ENCODE measurements at places on chromosomes 6 and 20.

DNA sequence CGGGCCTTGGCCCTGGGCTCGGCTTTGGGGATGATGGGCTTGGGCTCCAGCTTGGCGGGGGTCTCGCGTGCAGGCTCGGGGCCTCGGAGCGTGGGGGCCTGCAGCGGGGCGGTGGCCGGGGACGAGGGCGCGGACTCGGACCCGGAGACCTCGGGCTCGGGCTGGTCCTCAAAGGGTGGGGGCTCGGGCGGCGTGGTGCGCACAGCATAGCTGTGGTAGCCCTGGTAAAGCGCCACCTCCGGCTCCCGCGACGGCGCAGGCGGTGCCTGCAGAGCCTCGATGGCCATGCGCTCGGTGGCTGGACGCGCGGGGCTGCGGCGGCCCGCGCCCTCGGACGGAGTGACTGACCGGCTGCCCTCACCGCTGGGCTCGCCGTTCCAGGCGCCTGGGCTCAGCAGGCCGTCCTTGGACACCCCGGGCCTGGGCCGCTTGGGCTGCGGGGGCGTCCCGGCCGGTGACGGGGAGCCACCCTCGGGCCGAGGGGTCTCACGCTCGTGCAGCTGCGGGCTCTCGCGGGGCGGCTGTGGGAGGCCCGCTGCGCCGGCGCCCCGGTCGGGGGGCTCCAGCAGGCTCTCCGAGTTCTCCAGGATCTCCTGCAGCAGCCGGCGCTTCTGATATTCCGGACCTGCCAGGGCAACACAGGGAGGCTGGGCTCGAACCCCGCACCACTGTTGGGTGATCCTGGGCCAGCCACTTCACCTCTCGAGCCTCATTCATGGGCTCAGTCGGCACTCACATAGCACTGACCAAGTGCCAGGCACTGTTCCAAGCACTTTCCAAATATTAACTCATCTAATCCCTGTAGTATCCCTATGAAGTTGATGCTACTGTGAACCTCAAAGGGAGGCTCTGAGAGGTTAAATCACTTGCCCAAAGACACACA lies 71.0 kb downstream of the JPH2 start:
- DNase-seq: no peak

DNA sequence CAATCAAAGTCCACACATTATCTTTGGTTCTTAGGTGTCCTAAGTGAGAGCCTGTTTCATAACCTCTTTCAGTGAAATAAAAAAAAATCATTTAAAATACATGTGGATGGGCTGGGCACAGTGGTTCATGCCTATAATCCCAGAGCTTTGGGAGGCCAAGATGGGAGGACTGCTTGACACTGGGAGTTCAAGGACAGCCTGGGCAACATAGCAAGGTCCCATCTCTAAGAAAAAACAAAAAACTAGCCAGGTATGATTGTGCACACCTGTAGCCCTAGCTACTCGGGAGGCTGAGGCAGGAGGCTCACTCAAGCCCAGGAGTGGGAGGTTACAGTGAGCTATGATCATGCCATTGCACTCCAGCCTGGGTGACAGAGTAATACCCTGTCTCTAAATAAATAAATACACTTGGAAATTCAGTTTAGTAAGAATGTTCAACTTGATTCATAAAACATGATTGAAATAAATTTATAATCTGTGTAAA lies 3.6 kb downstream of the MPC1 start:
- no peak for DNase-seq

GRCh38 chr6:151001387-151002056 lies 136.0 kb downstream of the MTHFD1L start:
- DNase-seq: no peak

GRCh38 chr20:4898282-4899244 lies 102.7 kb downstream of the SLC23A2 start:
- no peak for DNase-seq

DNA sequence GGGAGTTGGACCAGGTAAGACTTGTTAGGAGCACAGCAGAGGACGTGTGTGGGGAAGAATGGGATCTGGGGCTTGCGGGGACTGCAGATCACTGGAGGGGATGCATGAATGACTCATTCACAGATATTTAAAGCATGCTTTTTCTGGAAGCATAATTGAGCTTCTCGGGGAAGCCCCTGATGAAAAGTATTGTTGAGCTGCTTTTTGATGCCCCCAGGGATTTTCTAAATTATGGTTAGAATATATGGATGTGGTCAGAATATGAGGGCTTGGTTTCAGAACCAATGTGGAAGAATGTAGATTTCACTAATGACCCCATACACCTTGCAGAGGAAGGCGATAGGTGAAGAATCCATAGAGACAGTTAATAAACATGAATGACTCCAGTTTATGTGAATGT lies 36.1 kb downstream of the GMPR start:
- DNase-seq: no peak

DNA sequence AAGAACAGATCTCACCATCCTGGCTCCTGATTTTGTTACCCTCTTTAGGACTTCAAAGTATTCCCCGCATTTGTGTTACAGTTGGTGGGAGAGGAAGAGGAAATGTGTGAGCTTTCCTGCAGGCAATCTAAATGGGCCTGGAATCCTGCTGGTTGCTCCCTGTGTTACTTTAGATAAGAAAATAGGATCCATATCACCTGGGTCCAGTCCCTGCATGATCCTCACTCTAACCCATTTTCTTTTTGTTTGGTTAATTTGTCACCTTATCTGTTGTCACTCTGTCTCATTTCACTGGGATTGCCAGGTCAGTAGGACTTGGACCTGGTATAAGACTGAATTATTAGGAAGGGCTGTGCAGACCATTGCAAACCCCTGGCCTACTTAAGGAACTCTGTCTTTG lies 175.9 kb upstream of the GJE1 start:
- no peak for DNase-seq

GRCh38 chr6:38648629-38649028 lies 8.9 kb upstream of the BTBD9 start:
- DNase-seq: no peak

- no peak for DNase-seq
Observed at GRCh38 chr20:24755411-24755922, 193.6 kb upstream of the CST7 start.

GRCh38 chr20:11738852-11739251 lies 178.8 kb upstream of the BTBD3 start:
- no peak for DNase-seq

GRCh38 chr6:166203641-166204222 lies 36.1 kb upstream of the TBXT start:
- no peak for DNase-seq

- DNase-seq: no peak
Observed at GRCh38 chr6:33885132-33886057, 81.6 kb upstream of the MLN start.

DNA sequence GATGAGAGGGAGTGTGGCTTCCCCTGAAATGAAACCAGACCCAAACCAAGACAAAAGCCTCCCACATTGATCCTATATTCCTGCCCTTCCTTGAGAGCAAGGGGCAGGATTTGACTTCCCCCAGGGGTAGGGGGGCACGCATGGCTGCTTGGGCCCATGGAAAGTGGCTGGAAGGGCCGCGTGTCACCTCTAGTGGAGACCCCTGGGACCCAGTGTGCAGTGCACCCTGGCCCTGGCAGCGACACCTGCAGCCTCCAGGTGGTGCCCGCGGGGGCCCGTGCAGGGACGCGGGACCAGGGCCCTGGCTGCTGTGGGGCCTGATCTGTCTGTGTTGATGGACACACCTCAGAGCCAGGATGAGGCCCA lies 18.0 kb upstream of the SLCO4A1 start:
- DNase-seq: no peak

GRCh38 chr6:135115834-135116233 lies 61.2 kb upstream of the HBS1L start:
- DNase-seq: no peak

DNA sequence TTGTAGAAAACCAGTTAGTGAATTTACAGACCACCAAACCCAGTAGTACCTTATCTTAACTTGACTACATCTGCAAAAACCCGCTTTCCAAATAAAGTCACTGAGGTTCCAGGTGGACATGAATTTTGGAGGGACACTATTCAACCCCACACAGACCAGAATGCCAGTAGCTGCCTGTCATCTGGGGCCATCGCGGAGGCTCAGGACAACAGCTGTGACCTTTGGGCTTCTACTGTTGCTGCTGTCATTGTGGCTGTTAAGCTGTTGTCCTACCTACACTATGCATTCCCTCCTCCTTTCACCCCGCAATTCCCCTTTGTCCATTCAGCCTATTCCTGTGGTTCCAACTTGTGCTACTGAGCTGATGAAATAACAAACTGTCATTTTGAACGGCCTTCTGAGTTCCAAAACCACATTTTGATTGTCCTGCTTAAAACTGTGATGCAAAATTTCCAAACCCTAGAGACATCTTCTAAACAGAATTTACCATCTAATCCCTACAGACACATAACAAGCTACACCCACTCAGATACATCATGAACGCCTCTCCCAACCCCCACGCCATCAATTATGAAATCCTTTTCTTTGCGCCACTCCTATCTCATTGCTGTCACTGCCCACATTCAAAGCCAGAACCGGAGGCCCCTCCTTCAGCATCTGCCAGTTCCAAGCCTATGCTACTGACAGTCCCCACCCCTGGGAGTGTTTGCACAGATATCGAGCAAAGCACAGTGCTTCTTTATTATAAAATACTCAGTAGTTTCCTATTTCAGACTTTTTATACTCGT lies 125.0 kb downstream of the C6orf118 start:
- DNase-seq: no peak

DNA sequence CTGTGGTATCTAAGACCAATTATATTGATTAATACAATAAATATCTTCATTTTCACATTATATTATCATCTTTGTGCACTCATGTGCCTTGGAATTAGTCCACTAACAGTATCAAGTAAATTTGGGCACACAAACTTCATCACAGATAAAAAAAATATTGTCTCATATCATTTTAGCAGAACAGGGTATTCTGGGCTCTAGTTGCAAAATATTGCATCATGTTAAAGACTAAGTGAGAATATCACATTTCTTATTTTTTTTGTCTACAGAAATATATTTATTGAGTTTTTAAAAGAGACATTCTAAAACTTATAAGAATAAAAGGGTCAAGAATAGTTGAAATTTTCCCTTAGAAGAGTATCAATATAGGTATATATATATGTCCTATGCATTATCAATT lies 754.1 kb upstream of the MAN1A1 start:
- DNase-seq: no peak

DNA sequence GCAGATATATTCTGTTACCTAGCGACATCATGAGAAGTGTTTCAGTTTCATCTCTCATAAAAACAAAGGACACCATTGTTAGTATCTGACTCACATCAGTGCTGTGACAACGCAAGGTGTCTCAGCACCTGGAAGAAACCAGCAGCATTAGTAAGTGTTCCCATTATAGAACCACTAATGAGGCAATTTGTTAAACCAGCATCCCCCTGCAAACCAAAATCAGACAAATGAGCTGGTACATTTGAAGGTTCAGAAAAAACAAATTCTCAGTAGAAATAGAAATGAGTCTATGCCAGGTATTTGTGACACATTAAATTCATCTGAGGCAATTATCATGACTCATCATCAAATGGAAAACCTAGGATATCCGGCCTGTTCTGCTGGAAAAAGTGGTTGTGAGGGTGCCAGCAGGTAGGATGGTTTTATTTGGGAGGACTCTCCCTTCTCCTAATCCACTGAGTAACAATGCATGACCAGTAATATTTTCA lies 151.7 kb downstream of the TMEM200A start:
- no peak for DNase-seq

GRCh38 chr6:55153284-55153683 lies 21.0 kb upstream of the HCRTR2 start:
- no peak for DNase-seq

GRCh38 chr20:58568483-58569240 lies 53.5 kb upstream of the APCDD1L start:
- DNase-seq: no peak

All from activated CD4-positive, alpha-beta T cell treated with anti-CD3 and anti-CD28 coated beads for 1 hour (primary cell).